ENCODE measurements at places on chromosomes 1 and 21. TPM values are rescaled to one million over a fixed set of nuclear protein-coding genes. Genes with fewer than 3 reads are reported as not detected.

CCDC24 gene
- 13.5 TPM for total RNA-seq

TTLL10 gene
- total RNA-seq = 0.22 TPM

CYP4Z1 gene
- not detected for total RNA-seq

FH gene
- 83.8 TPM for total RNA-seq

CD164L2 gene
- 1.6 TPM for total RNA-seq

MATN1 gene
- not detected for total RNA-seq

SNRPE gene
- 239 TPM for total RNA-seq

GART gene
- total RNA-seq = 129 TPM

ADAMTS1 gene
- 6.7 TPM for total RNA-seq

MSH4 gene
- total RNA-seq = not detected

MCOLN2 gene
- total RNA-seq = 0.59 TPM

OPRD1 gene
- 0.37 TPM for total RNA-seq

LRRC7 gene
- not detected for total RNA-seq

DCST1 gene
- total RNA-seq = not detected

FAM151A gene
- not detected for total RNA-seq

KRTAP23-1 gene
- not detected for total RNA-seq

RAB42 gene
- total RNA-seq = 2.2 TPM

MYOM3 gene
- not detected for total RNA-seq

DYNLT5 gene
- 0.22 TPM for total RNA-seq

RYR2 gene
- total RNA-seq = 0.90 TPM

AQP10 gene
- not detected for total RNA-seq

OR2L5 gene
- not detected for total RNA-seq

Measured in neural progenitor cell (in vitro differentiated cells).